ENCODE measurements at places on chromosomes 13 and 19. TPM values are rescaled to one million over a fixed set of nuclear protein-coding genes. Genes with fewer than 3 reads are reported as not detected.
A peak's percentile ranks its signal among the peaks of the same experiment; 100 is the strongest.

DNA sequence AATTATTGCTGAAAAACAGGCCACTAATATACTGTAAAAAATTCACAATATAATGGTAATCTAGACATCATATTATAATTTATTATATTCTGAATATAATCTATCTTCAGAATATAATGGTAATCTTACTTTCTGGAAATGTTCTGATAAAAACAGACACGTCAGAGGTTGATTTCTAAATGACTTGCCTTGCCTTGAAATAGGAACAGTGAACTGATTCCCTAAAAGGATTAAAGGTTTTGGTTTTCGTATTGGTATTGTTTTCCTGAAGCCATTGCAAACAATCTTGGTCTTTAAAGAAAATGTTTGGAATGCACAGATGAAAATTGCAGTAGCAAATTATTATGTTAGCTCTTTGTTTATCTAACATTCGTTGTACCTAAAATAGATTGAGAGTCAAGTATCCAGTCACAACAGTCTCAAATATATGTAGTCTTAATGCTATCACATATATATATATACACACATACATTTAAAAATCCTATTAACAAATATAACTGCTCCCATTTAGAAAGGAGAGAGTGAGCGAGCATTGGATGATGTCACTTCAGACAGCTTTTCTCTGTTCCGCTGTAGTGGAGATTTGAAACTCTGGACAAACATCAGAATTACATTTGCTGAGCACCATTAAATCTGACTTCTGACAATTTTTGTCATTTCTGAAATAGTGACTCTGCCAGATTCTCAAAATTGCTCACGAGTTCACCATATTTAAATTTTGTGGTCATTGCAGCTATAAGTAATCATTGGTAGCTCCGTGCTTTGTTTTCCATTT is 1.7 kb downstream of the ITM2B start:
- DNase-seq, result no peak

DNA sequence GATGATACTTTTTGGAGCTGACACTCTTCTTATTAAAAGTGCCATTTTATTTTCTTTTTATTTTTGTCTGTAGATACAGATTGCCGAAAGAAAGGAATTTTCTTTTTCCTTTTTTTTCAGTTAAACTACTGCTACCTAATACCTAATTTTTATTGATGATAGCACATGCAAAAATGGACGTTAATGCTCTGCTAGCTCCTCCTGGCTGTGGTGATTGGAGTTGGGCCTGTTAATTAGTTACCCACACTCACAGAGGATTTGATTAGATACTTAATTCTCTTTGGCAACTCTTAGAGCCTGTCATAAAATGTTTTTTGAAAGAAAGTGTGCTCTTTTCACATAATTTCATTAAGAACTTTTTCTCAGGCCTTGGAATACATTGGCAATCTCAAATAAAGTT is 366.8 kb downstream of the DCT start:
- no peak for DNase-seq

- no peak for DNase-seq
Observed at GRCh38 chr13:99983499-99984401, 2.2 kb downstream of the ZIC2 start.

GRCh38 chr19:18992696-18993095 is 40.6 kb downstream of the SUGP2 start:
- DNase-seq, result no peak

- no peak for DNase-seq
Observed at GRCh38 chr19:31706131-31706530, 356.9 kb upstream of the TSHZ3 start.

- DNase-seq, result no peak
Observed at GRCh38 chr13:90197722-90198121, 1149.8 kb upstream of the MIR17HG start.

DNA sequence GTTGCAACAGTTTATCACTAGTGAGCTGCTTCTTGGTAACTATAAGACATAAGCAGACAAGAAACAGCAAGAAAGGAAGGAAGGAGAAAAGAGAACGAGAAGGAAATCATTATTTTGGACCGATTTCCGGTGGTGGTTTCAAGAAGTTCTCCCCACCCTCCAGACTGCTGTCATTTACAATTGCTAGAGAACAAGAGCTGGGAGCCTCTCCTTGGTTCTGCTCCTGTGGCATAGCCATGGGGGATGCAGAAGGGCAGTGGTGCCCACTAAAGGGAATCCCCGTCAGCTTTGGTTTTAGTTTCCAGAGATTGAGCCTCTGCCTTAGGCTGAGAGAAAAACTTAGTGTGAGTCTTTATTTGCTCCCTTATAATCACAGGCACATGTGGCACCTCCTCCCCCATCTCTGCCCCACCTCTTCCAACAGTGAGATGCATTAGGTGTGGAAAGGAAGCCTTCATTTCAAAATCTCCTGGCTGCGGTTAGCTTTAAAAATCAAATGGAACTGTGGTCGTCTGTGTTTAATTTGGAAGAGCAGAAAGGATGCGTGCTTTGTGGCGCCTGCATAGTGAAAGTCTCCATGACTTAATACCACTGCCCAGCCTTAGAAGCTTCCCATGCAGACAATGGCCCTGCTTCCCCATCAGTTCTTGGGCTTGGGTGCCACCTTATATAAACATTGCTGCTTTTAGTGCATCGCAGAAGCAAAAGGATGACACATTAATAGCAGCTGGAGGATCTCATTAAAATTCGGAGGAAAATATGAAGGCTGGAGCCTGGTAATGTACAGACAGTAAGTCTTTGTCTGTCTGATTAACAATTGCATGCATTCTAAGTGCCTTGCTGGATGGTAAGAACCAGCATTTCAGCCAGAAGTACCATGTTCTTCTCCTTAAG is 25.0 kb downstream of the LRCH1 start:
- DNase-seq, result no peak

DNA sequence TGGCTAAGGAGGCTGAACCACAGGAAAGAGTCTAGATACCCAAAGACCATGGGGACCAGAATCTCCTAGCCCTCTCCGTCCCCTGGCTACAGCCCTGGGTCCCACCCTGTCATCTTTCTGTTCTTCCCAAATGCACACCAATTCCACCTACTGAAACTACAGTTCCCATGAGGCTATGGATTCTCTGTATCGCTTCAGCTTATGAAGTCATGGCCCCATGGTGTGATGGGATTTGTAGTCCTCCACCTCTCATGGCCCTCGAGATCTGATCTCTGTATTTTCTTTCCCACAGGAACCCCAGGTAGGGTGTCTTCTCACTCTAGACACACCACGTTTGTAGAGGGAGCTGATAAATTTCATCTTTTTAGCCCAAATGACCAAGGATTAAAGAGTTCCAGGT is 11.8 kb downstream of the PTPRH start:
- peak; percentile 28 for DNase-seq

DNA sequence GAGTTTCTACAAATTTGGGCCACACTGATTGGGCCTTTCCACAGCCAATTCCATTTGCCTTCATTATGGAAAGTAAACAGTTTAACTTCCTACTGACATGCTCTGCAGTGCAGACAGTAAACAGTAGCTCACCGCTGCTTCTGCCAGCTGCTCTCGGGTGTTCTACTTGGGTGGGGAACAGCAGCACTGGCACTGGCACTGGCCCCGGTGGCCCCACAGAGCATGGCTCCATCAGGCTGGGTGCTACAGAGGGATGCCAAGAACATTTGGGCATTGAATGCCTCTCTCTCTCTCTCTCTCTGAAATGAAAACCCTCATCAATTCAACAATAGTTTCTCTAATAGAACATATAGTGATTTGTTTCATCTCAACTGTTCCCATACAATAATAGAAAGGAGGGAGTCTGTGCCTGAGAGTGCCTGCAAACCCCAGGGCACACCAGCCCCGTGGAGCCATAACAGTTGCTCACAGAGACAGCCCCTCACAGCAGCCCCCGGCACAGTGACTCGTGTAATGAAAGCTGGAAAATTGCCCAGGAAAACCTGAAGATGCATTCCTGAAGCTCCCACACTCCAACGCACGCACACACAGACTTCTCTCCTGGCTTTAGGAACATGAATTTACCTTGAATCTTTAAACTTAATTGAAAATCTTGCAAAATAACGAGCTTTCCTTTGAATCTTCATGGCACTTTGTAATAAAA is 38.2 kb upstream of the GJB6 start:
- DNase-seq, result no peak

DNA sequence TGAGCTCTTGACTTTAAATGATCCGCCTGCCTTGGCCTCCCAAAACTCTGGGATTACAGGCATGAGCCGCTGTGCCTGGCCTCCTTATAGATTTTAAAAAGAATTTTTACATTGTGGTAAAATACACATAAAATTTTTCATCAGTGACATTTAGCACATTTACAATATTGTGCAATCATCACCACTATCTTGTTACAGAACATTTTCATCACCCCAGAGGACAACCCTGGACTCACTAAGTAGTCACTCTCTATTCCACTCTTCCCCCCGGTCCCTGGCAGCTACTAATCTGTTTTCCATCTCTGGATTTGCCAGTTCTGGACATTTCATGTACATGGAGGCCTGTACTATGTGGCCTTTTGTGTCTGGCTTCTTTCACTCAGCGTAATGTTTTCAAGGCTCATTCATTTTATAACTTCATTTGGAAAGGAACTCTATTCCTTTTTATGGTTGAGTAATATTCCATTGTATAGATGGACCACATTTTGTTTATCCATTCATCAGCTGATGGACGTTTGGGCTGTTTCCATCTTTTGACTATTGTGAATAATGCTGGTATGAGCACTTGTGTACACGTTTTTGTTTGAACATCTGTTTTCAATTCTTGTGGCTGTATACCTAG is 19.9 kb downstream of the MEGF8 start:
- DNase-seq, result no peak

- no peak for DNase-seq
Observed at GRCh38 chr13:62119739-62120700, 704.4 kb upstream of the PCDH20 start.

DNA sequence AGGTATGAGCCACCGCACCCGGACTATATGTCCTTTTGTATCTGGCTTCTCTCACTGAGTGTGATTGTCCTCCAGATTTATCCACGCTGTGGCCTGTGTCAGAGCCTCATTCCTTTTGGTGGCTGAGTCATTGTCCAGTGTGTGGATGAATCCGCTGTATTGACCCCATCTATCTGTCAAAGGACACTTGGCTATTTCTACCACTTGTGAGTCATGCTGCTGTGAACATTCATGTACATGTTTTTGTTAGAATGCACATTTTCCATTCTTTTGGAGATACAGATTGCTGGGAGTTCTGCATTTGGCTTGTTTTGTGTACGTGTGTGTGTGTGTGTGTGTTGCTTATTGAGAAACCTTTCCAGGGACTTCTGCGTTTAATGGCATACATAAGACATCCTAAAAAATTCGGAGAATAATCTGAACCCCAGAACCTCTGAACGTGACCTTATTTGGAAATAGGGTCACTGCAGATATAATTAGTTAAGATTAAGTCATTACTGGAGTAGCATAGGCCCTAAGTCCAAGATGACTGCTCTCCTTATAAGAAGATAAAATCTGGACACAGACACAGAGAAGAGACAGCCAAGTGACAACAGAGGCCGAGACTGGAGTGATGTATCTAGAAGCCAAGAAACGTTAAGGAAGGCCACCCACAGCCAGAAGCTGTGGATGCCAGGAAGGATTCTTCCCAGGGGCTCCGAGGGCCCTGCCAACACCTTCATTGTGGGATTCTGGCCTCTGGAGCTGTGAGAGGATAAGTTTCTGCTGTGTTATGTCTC is 4.9 kb upstream of the GIPC3 start:
- no peak for DNase-seq

DNA sequence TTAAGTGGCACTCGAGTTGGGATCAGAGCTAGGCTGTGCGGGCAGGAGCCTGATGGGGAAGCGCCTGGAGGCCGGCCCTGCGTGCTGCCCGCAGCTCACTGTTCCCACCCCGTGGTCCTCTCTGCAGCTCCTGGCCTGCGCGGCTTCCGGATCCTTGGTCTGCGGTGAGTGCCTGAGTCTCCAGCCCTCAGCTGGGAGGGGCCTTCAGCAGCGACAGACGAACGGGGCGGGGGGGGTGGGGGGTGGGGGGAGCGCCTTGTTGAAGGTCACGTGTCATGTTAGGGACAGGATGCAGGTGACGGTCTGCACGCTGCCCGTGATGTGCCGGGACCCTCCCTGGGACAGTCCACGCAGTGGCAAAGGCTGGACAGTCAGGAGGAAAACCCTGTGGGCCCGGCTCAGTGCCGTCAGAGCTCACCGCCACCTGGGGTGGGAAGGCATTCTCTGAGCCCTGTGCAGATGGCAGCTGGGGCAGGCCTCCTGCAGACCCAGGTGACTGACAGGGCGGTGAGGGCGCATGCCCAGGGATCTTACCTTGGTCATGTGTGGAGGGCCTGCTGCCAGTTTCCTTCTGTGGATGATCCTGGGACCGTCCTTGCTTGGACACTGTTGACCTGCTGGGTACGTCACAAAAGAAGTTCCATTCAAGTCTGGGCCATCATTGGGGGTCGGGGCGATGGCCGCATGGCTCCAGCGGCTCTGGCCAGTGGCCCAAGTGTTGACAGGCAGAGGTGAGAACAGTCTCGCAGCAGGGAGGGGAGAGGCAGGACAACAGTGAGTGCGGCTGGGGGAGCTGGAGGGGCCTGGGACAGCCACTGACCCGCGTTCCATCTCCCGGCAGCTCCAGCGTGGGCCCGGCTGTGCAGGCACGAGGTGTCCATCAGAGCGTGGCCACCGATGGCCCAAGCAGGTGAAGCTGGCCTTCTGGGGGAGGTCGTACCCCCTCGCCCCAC is 4.3 kb downstream of the NDUFS7 start:
- peak; percentile 84 for DNase-seq

DNA sequence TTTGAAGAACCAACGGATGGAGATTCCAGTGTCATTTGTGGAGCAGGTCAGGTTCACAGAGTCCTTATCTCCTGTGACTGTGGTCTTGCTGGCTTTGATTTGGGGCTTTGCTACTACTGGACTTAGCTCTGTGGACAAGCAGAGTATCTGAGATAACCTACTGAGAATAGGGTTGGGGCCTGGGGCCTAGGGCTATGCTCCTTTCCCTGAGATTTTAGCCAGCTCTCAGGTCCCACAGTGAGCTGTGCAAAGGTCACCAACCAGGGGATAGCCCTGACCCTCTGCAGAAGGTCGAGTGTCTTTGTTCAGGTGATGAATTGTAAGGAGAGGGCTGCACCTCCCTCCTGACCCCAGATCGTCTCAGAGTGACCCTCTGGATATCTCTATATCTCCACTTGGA is 9.2 kb downstream of the CEACAM1 start:
- no peak for DNase-seq

- no peak for DNase-seq
Observed at GRCh38 chr13:43545317-43545874, 241.4 kb downstream of the ENOX1 start.

SMIM44 gene
- total RNA-seq, result not detected

RNF113B gene
- not detected for total RNA-seq

ATP4B gene
- not detected for total RNA-seq

SLITRK5 gene
- 64.8 TPM for total RNA-seq

ANKRD27 gene
- total RNA-seq, result 24.7 TPM

ADM5 gene
- 1.5 TPM for total RNA-seq

KLK2 gene
- 0.09 TPM for total RNA-seq

ZFR2 gene
- total RNA-seq, result 11.1 TPM

CPAMD8 gene
- total RNA-seq, result 11.9 TPM

Data from cerebellum (tissue), 4 donors.